ENCODE measurements at places on chromosomes 4 and X.
A peak's percentile ranks its signal among the peaks of the same experiment; 100 is the strongest.

DNA sequence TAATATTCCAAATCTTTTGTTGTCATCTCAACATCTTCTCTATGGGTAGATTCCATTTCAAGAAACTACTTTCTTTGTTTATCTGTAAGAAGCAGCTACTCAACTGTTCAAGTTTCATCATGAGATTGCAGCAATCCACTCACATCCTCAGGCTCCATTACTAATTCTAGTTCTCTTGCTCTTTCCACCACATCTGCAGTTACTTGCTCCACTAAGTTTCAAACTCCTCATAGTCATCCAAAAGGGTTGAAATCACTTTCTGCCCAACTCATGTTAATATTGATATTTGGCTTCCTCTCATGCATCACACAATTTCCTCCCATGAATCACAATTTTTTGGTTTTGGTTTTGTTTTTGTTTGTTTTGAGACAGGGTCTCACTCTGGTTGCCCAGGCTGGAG is 35.7 kb downstream of the ADH5 start:
- DNase-seq: no peak

- no peak for DNase-seq
Measured at GRCh38 chr4:6986072-6986780, 56.9 kb upstream of the TADA2B start.

- no peak for DNase-seq
Measured at GRCh38 chr4:1274871-1275270, 14.8 kb upstream of the MAEA start.

GRCh38 chr4:76059750-76060149 is 14.8 kb upstream of the ART3 start:
- no peak for DNase-seq

DNA sequence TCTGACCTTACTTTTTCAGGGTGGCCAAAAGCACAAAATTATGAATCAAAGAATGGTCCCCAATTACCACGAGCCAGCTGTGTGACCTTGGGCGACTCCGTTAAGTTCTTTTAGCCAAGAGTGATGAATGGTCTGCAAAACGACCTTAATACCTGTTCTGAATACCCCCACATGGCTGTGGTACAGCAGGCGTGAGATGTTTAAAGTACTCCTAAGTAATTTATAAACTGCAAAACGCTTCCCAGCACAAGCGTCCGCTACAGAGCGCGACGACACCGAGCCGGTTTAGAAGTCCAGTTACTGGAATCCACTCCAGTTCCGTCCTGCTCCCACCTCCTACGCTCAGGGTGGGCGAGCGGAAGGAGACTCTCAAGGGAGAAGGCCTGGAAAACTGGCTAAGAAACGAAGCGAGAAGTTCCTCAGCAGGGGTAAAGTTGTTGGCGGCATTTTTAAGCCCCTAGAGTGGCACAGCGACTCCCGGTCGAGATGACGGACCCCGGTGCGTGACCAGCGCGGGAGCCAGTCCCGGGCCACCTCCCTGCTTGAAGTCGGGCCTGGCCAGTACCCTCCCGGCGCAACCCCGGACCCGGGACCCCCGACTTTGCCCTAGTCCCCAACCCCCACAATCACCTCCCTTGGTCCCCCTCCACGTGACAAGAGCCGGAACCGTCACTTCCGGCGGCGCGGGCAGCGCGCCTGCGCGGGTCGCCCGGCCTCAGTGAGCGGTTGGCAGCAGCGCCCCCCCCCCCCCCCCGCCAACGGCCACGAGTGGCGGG is 659 bp upstream of the BMP2K start:
- peak; percentile 90 for DNase-seq

DNA sequence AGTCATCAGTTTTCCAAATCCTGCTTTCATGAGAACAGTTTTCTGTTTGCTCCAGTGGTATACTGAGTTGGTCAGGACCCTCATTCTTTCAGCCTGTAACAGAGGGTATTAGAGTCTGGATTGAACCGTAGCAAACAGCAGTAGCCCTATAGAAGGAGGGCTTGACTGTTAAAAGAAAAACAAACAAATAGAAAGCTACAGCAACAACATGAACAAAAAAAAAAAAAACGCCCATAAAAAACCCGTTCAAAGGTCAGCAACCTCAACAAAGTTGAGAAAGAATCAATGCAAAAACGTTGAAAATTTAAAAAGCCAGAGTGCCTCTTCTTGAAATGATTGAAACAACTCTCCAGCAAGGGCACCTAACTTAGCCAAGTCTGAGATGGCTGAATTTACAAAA is 64.7 kb upstream of the UGT2B10 start:
- no peak for DNase-seq

- DNase-seq: no peak
Measured at GRCh38 chr4:70936200-70936787, 34.1 kb downstream of the MOB1B start.

GRCh38 chr4:1856943-1857699 is 1.2 kb upstream of the LETM1 start:
- DNase-seq: no peak

DNA sequence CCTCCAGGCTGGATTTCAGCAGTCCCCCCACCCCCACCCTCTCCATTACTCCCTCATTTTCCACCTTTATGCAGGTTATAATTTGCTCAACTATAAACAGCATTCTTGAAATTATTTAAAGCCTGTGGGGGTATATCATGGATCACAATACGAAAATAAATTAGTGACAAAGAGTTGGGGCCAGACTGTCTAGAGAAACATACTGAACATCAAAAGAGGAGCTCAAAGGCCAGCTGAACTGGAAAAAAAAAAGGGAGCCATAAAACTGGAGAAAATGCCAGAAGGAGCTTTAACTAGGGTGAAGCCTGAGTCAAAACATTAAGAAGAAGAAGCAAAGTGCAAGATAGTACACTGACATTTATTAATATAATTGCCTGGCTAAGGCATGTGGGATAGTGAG is 137.8 kb downstream of the ANTXR2 start:
- no peak for DNase-seq

DNA sequence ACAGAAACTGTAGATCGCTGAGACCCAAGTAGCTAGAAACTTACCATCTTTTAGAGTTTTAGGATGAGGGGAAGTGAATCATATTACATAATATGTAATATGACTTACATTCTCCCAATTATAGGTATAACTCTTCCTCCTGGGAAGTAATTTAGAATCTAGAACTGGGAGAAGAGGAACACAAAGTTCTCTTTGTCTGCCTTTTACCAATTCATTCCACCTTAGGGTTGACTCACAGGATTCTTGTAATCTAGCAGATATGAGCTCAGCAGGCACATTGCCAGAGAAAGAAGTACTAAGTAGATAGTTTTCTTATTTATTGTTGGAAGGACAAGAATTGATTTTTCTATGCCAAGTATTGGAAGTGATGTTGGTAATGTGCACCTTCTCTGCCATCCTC is 58.0 kb upstream of the CCSER1 start:
- DNase-seq: no peak

DNA sequence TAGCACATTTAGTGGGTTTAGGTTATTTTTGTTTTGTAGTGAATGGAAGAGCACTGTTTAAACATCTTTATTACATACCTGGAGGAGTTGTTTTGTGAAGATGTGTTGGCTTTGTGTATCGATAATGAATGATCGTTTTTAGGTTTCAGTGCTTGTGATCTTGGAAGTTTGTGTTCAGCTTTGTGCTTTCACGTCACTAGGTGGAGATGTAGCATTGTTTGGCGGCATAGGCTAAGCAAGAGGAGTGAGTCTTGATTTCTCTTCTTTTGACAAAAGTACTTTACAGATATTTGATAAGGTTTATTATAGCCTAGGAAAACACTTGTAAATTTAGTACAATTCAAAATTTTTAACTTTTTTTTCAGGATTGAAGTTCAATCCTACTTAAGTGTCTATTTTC is 50.4 kb downstream of the PDK3 start:
- DNase-seq: no peak

- DNase-seq: no peak
Measured at GRCh38 chr4:119303587-119304305, 18.2 kb downstream of the FABP2 start.

DNA sequence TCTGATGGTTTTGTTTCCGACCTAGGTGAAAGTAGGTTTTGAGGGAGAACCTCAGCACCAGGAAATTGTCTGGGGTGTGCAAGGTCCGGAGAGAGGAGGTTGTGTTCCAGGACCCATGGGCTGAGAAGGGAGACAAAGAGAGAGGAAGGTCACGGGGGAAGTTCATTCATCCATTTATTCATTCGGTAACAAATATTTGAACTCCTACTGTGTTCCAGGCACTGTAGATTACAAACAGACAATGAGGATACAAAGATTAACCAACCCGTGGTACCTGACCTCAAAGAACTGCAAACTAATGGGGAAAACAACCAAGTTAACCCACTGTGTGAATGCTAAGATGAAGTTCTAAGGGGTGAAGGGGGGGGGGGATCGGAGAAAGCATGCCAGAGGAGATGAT is 1.8 kb upstream of the GPC3 start:
- DNase-seq: no peak

GRCh38 chr4:83353516-83353915 is 18.9 kb upstream of the HPSE start:
- DNase-seq: no peak

GRCh38 chrX:129979207-129979920 is 3.1 kb upstream of the BCORL1 start:
- no peak for DNase-seq

- DNase-seq: no peak
Measured at GRCh38 chr4:25078523-25078922, 47.8 kb upstream of the LGI2 start.

DNA sequence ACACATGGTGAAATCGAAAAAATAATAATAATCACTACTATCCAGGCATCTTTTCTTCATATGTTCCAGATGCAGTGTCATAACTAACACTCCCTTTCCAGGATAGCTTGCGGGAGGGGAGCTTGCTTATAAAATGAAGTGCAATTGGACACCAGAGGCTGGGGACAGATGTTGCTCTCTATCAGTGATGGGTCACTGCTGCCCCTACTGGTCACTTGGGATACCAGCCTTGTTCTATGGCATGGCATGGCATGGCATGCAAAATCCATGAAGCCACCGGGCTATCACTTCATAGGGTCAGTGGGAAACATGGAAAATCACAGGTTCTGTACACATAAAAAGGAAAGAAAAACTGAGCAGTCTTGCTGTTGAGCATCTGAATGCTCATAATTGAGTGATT is 168.1 kb downstream of the GLRA2 start:
- DNase-seq: peak; percentile 8

- no peak for DNase-seq
Measured at GRCh38 chr4:139599076-139599475, 43.1 kb upstream of the SETD7 start.

DNA sequence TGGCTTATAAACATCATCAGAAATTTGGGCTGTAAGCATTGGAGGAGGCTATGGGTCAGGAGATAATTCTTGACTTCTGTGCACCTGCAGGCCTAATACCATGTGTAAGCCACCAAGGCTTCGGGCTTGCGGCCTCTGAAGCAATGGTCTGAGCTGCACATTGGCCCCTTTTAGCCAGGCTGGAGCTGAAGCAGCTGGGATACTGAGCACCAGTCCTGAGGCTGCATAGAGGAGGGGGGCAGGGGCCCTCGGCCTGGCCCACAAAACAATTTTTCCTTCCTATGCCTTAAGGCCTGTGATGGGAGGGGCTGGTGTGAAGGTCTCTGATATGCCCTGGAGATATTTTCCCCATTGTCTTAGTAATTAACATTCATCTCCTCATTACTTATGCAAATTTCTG is 373.0 kb upstream of the HTR2C start:
- no peak for DNase-seq

GRCh38 chr4:113009461-113009860 is 40.0 kb upstream of the ANK2 start:
- DNase-seq: no peak

DNA sequence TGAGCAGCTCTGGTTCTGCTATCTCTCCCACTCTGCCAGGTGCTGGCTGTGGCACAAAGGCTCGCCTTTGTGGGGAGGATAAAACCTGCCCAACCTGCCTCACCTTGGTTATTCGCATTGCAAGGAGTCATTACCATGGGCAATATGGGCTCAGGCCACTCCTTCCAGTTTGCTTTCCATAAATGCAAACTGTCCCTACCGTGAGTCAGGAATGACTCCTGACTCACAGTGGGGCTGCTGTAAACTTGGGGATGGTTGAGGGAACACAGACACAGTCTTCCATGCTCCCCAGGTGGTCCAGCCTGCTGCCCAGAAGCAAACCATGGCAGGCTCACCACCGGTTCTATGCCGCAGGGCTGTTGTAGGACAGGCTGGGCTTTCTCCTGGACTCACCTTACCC is 36.1 kb downstream of the COQ2 start:
- DNase-seq: no peak

DNA sequence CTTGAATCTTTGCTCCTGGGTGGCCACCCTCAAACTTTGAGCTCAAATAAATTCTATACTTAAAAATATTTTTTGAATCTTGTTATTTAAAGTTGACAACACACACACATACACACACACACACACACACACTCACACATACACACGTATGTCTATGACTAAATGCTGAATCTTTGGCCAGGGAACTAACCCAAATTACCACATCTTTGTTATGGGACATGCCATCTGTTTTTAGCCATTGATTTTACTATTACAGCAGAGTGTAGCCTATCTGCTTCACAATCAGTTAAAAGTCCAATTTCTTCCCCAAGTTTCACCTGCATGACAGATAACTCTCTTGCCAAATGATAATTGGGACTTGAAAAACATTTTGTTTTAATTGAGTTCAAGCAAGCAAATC is 45.0 kb upstream of the USP46 start:
- DNase-seq: no peak

DNA sequence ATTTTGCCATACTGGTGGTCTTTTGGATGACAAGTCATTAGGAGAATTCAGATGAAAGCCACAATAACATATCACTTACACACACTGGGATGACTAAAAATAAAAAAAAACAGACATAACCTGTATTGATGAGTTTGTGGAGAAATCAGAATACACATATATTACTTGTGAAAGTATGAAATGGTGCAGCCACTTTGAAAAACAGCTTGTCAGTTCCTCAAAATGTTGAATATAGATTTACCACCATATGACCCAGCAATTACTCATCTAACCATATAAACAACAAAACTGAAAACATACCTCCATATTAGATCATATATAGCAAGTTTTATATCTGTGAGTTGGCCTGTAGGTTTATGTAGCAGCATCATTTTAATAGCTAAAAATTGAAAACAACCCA is 608.7 kb downstream of the TLL1 start:
- DNase-seq: no peak

- no peak for DNase-seq
Measured at GRCh38 chr4:13529128-13529919, 15.0 kb downstream of the NKX3-2 start.

Data from CD4-positive, alpha-beta T cell treated with Interleukin-10 for 1 hour (primary cell).